HuH-7.5 (cell line): ENCODE measurements at places on chromosomes 12 and 14.

DNA sequence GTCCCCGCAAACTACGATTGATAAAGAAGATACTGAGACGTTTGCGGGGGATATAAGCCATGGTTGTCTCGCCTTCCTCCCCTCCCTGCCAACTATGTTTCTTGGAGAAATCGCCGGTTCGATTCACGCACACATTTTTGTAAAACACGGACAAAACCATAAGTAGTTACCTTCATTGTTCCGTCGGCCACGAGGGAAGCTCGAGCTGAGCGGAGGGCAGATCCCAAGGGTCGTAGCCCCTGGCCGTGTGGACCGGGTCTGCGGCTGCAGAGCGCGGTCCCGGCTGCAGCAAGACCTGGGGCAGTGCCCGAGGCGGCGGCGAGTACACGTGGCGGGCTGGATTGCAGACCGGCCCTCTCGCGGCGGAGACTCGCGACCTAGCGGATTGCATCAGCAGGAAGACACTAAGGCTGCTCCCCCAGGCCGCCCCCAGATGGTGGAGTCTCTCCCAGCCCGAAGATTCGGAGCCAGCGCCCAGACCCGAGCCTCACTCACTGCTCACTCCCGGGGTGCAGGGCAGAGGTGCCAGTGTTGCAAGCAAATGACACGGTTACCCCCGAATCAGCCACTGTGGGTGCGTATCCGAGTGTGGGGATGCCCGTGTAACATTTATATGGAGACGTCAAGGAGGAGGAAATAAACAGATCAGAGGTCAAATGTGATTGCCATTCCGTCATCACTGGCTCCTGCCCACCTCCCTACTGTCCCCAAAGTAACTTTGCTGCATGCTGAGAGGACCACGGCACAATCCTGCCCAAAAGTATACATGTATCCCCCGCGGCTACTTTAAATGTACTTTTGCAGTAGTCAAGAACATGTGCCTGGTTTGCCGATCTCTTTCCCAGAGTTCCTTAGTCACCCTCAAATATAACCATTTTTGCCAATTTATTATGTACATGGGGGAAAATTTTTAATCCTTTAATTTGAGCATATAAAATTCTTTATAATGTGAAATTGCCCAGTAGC lies at the start of gene BCAT1:
BCAT1 (minus strand) TSS at position 345 of the 966 bp plus-strand sequence; CDS start at position 176, 169 bp downstream.
- DNase-seq: peak; percentile 72

DNA sequence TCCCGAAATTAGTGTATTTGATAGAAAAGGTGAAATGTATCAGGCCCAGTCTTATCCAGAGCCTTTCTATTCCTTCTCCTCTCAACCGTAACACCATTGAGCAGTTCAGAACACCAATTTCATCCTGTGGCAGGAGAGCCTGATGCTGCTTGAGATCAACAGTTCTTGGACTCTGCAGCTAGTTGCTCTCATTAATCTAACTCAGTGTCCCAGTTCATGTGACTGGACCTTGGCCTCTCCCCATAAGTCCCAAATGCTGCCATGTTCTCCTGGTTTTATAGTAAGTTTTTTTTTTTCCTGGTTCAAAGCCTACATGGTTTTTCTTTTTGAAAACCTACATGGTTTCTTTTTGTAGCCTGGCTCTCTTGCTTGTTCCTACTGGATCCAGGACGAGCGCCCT lies 293.9 kb downstream of the ITPR2 start:
- no peak for DNase-seq

DNA sequence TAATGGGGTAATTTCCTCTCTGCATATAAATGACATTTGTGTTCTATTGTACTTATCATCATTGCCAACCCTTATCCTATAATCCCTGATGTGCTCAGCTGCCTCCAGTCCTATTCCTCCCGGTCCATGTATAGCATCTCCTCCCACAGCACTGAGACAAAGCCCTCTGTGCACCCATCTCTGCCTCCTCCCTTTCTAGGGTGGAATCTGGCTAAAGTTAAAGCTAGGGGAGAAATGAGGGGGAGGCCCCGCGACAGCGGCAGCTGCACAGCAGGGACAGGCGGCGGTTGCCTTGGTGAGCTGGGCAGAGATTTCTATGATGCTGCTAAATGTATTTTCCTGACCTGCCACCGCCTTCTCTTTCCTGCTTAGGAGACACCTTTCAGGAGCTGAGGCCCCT lies 12.8 kb upstream of the ZDHHC22 start:
- DNase-seq: no peak

DNA sequence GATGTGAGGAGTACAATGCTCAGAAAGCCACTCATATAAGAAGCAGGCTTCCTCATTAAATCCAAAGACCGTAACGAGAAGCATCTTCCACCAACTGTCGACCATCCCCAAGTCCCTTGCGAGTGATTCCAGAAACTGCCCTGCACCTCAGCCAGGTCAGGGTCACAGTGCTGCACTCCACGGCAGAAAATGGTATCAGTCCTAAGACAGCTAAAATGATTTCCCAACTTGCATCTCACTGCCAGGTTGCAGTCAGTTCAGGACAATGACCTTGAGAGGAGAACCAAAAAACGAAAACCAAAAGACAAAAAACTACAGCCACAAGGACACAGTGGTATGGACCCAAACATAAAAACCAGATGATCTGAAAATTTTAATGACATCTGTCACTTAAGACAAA lies 20.6 kb downstream of the SBNO1 start:
- no peak for DNase-seq

DNA sequence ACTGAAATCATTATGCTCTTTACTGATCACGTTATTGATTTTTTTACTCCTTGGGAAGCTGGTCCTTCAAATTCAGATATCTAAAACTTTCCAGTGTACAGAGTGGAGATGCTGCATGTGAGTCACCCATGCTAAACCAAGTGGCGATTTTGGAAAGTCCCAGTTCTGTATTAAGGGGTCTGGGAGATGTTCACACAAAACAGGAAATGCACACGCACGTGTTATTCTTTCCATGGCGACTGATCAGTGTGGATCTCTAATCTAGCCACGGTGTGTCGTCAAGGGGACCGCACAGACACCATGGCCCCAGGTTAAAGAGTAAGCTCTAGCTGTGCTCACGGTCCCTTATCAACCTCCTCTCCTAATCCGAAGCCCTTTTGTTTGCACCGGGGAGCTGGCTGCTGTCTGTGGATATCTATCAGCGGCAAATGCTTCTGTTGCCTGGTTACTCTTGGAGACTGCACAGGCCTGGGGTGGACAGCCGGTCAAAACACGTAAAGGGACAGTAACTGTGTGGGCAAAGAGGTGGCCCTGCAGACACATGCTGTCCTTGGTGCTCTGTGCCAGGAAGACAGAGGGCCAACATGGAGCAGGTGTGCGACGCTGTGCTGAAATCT lies 96.6 kb downstream of the RIMBP2 start:
- no peak for DNase-seq

- no peak for DNase-seq
Observed at GRCh38 chr12:68381476-68382219, 49.5 kb upstream of the MDM1 start.

DNA sequence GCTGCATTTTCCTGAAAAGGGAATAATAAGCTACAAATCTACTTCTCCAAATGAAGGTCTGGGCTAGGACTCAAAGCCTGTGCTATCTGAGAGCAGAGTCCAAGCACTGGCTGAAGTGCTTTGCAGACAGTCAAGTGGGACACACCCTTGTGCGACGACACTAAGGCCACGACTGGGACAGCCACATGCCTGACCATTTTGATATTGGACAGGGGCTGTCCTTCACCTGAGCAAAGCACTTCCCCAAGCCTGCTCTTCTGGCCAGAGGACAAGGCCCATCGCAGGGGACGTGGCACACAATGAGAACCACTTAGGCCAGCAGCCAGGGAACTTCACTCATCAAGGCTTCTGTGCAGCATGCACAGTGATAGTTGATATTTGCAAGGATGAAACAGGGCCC lies 71.4 kb downstream of the RBM19 start:
- DNase-seq: no peak

DNA sequence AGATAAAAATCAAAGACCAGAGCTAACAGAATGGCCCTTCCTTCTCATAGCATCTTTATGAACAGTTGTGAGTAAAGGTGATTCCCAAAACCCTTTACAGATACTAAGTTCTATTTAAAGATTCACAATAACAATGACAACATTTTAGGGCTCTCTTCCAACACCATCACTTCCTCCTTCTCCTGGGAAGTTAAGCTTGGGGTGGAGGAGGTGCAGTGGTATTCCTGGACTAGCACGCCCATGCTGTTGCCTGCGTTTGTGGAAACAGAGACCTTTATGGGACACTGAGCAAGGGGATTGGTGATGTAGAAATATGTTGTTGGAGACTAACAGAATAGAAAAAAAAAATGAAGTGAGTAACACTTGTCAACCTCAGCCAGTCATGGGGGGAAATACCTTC lies 22.5 kb downstream of the SYNE2 start:
- no peak for DNase-seq

- DNase-seq: no peak
Observed at GRCh38 chr12:10069099-10069498, 29.7 kb downstream of the CLEC1A start.
